ENCODE measurements at places on chromosomes 5 and 9.

DNA sequence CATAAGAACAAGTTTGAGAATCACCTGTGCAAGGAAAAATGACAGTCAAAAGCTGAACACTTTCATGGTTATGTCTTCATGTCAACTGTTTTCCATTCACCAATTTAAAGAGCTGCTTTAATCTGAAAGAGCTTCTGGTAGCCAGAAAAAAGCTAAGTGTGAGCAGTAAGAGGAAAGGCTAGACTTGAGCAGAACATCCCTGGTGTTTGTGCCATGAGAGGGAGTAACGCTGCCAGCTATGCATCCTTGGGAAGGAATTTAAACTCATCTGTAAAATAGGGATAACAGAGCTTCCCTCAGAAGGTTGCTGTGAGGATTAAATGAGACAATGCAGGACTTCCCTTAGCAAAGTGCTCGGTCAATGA, 193.7 kb downstream of the MAPKAP1 start:
- DNase-seq = no peak

GRCh38 chr9:118401546-118401945, 697.3 kb downstream of the TLR4 start:
- DNase-seq = no peak

- DNase-seq = no peak
Observed at GRCh38 chr5:133114166-133114932, 62.5 kb downstream of the HSPA4 start.

GRCh38 chr5:80704221-80704620, 49.4 kb upstream of the DHFR start:
- DNase-seq = no peak

DNA sequence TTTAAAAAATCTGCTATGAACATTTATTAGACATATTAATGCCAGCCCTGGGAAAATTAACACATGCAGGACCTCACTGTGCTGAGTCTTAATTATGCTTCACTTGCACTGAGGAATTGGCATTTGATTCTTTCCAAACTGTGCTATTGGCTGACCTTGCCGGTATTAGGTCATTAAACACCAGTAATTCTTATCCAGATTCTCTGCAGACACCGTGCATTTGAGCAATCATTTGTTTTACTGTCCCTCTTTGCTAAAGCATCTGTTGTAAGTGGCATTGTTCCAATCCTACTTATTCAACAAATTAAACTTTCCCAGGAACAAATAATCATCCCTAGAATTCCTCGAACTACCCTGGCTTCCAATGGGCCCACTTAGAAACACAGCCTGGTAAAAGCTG, 145.0 kb downstream of the SLC12A2 start:
- no peak for DNase-seq

DNA sequence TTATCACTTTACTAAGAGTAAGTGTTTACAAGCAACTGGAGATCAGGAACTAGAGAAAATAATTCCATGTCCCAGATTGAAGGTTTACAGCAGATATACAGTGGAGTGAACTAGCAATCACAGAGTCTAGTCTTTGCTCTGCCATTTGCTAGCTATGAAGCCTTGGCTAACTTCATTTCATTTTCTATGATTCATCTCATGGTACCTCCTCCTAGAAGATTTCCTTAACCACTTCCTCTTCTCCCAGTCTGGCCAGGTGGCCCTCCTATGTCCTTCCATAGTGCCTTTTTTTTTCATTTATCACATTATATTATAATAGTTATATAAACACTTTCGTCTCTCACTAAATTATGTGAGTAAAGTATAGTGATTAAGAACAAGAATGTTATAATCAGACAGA, 52.1 kb downstream of the GRIA1 start:
- no peak for DNase-seq

GRCh38 chr9:113649054-113649453, 185.5 kb downstream of the RGS3 start:
- no peak for DNase-seq

DNA sequence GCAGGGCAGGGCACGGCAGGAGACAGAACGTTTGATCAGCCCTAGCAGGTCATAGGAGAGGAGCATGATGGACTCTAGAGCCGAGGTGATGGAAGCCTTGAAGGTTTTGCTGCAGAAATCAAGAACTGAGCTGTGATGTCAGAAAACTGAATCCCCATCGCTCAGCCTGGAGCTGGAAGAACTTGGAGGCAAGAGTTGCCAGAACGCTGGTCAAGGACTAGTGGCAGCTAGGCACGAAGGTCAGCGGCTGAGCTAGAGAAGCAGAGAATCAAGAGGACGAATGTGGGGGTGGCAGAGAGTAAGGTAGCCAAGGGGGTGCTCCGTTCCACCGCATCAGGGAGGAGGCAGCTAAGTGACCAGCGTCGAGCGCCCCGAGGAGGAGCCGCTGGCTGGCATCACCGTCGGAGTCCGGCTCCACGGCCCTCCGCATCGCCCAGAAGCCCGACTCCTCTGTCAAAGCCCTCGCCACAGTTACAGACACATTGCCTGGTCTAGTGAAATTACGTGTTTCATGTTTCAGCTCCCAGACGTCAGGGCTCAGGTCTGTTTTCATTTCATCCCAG, 1.2 kb upstream of the GALNT10 start:
- DNase-seq = no peak

GRCh38 chr9:71213633-71214032, 92.2 kb upstream of the TRPM3 start:
- no peak for DNase-seq

DNA sequence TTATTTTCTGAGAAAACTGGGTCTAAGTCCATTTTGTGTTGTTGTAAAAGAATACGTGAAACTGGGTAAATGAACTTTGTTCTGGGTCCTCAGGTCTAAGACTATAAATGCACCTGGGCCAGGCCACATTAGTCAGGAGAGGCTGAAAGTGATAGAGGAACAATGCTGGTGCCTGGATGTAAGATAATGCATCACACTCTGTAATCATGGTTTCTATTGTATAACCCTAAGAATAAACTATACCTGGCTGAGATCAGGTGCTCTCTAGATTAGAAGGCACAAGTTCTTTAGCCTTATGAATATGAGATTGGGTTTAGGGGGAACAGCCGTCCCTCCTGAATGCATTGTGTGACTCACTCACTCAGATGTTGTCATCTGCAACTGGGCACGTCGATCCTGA, 675.5 kb downstream of the HTR1A start:
- no peak for DNase-seq

Data from NCI-H748 treated with DMSO at 0.1 percent for 48 hours (cell line).